Right lobe of liver (tissue), 6 donors: ENCODE measurements at places on chromosomes 7 and 10. TPM values are rescaled to one million over a fixed set of nuclear protein-coding genes. Genes with fewer than 3 reads are reported as not detected.

The LLCFC1 gene
- total RNA-seq = not detected

DNA sequence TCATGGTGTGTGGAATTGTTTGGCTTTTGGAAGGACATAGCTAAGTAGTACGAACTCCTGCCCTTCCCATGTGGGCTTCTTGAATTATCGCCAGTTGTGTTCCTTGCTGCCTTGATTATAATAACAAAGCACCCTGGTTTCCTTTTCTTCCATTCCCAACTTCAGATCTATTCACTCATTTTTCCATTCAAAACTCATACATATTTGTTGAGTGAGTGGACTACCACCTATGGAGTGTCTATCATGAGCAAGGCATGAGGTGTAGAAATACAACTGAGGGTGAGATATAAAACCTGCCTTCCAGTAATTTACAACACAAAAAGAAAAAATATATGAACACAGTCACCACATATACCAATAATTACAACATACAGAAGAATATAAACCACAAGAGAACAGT, 4.9 kb upstream of the COL17A1 start:
- DNase-seq = no peak

GRCh38 chr10:75326306-75326705, 75.3 kb downstream of the ZNF503 start:
- no peak for DNase-seq

DNA sequence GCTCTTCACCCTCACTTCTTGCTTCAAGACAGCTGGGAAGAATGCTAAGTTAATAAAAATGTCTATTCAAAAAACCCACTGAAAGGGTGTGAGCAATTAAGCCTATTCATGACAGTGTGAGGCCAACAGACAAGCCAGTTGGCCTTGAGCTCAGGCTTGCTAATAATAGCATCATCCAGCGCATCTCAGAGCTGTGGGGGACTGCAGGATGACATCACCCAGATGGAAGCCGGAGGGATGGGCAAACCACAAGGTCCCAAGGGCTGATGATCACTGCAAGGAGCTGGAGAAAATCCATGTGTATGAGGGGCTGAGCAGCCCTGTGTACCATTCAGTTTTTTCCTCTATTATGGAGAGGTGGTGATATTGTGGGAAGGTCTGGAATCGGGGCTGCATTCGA, 770.4 kb downstream of the TNS3 start:
- DNase-seq = no peak

- no peak for DNase-seq
Measured at GRCh38 chr7:55517191-55517633, 55.1 kb downstream of the VOPP1 start.
